ENCODE measurements at places on chromosomes 6 and 20.

DNA sequence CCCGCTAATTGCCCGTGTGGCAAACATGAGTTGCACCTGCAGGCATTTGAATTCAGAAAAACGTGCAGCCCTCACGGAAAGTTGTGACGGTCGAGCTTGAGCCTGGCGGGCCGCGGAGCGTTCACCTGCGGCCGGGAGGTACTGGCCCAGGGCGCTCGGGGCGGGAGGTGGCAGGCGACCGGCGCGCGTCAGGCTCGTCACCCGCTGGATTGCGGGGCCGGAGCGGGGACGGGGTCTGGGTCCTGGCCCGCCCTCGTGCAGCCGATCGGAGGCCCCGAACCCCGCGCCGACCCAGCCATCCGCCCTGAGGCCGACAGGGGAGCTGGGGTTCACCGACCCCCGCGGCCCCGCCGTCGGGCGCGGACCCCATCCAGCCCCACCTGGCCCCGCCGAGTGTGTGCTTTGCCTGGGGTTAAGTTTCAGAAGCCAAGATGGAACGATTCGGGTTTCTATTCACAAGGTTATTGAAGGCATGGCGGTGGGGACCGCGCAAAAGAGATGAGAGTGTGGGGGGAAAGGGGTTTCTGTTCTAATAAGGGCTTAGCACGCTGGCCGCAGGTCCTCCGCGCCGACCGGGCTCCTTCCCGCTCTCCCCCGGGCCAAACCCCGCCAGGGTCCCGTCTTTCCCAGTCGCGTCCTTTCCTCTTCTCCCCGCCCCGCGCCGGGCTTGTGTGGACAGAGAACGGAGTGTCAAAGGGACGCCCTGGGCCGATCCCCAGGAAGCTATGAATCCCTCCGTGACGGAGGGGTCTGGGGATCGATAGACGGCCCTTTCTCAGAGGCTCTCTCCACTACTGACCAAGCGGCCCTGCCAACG is 1.6 kb upstream of the HEY2 start:
- no peak for DNase-seq

GRCh38 chr6:168789699-168790098 is 348.7 kb downstream of the SMOC2 start:
- DNase-seq = no peak

GRCh38 chr20:1272368-1273100 is 6.4 kb downstream of the SNPH start:
- no peak for DNase-seq

DNA sequence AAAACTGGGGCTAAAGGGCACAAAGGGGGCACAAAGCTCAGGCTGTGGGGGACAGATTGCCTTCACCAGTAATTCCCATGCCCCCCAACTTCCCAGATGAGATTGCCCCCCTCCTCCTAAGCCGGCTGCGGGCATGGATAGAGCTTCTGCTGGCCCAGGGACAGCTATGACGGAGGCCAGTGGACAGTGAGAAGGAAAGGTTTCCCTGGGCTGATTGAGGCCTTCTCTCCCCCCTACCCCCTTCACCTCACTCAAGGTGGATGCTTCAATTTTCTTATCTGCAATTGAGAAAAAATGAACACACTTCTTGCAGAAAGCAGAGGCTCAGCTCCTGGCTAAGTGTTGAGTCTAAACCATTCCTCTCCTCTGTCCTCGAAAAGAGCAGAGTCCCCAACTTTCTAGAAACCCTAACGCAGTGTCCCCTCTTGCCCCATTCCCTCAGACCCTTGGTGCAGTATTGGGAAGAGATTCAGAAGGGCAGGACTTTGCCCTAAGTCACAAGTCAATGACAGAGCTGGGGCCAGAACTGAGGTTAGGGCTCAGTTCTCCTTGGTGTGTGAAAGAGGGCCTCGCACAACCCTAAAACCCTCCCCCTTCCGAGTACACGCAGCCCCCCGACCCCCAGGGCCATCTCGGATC is 808 bp downstream of the SDC4 start:
- no peak for DNase-seq

DNA sequence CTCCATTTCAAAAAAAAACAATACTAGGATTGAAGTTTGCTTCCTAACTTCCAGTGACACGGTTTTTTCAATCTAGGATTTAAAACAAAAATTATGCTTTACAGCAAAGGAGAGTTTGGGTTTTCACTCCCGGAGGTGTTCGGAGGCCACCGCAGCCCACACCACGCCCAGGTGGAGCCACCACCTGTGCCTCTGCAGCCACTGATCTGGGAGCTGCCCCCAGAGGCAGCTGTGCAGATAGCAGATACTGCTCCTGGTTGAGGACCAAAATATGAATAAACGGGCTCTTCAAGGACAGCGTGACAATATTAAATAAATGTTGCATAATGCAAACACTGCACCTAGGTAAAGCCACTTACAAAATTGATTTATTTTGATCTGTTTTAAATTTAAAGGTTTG is 30.2 kb downstream of the DLL1 start:
- DNase-seq = no peak

DNA sequence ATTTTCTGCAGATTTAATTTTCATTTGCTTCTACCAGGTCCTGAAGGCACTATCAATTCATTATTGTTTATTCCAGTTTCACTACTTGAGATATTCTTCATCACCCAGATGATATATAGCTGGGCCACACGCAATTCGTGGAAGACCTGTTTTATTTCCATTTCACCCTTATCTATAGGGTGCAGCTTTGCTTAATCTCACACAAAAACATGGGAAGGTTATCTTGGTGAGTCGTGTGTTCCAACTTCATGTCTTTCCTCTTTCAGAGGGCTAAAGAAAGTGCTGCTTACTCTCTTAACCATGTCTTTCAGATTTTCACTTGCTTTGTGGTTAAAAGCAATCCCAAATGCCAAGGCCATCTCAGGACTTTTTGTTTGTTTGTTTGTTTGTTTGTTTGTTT is 194.0 kb downstream of the SOD2 start:
- DNase-seq = no peak

GRCh38 chr6:79301290-79301689 is 66.8 kb upstream of the HMGN3 start:
- no peak for DNase-seq

- DNase-seq = no peak
Observed at GRCh38 chr6:74931558-74931957, 274.3 kb downstream of the COL12A1 start.

GRCh38 chr6:119856136-119856535 is 506.6 kb upstream of the MAN1A1 start:
- peak; percentile 2 for DNase-seq

DNA sequence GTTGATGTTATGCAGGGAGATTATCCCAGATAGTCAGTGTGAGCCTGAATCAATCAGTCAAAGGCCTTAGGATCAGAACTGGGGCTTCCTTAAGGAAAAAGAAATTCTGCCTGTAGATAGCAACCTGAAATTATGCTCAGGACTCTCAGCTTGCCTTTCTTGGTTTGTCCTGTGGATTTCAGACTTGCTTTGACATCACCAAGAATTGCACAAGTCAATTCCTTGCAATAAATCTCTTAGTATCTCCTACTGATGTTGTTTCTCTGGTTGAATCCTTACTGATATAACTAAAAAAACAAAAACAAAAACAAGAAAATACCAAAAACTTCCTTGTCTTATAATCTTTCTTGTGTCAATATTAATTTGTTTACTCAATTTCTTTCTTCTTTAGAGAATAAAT is 258.9 kb upstream of the TCF21 start:
- no peak for DNase-seq

- DNase-seq = no peak
Observed at GRCh38 chr6:56864171-56864616, 90.7 kb upstream of the BEND6 start.

GRCh38 chr6:157962601-157963302 is 18.9 kb upstream of the SYNJ2 start:
- DNase-seq = no peak

GRCh38 chr6:143774347-143774746 is 68.8 kb upstream of the LTV1 start:
- no peak for DNase-seq

DNA sequence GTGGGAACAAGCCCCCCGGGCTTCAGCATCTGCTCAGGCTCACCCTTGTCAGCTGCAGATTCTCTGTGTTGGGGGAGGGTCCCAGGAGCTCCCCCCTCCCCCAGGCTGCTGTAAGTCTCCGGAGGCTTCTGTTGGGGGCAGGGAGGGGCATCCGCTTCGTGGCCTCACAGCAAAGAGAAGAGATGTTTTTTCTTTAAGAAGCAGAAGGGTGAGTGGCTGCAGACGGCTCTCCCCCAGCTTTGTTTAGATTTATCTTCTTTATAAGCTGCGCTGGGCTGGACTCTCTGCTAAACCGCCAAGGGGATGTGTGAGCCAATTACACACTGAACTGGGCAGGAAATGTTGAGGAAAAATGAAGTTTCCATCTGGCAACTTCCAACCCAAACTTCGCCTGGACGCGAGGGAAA is 48.7 kb upstream of the GATA5 start:
- DNase-seq = no peak
